ENCODE measurements at places on chromosomes 6 and 20.

GRCh38 chr6:129744201-129744879 is 34.4 kb upstream of the ARHGAP18 start:
- no peak for DNase-seq

DNA sequence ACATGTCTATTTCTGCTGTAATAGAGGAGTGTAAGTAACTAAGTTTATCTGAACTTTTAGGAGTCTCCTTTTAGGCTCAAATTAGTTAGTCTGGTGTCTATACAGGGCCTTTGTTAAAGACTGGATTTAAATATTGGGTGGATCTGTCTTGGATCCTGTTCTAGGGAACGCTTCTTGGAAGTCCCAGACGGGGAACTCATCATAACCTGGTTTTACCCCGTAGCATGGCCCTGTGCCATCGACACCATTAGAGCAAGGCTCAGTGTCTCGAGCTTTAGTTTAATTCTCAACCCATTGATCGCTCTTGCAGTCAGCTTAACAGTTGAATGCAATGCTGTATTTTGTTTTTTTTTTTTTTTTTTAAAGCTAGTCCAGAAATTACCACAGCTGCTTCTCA is 89.9 kb downstream of the CARMIL1 start:
- no peak for DNase-seq

DNA sequence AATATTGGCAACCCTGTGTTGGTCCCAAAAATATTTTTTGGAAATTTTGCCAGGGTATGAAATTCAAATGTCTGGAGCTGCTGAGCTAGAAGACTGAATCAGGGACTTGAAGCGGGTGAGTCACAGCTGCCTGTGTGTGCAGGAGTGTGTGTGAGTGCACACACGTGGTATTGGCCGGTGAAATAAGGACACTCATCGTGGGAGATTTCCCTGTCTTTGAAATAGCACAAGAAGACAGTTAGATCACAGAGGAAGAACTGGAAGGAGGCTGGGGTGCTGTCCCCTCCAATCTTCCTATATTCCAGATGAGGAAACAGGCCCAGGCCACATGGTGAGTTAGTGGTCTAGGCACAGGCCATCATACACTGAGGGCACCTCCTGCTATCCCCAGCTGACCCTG is 123.8 kb upstream of the MLN start:
- DNase-seq: peak; percentile 46

DNA sequence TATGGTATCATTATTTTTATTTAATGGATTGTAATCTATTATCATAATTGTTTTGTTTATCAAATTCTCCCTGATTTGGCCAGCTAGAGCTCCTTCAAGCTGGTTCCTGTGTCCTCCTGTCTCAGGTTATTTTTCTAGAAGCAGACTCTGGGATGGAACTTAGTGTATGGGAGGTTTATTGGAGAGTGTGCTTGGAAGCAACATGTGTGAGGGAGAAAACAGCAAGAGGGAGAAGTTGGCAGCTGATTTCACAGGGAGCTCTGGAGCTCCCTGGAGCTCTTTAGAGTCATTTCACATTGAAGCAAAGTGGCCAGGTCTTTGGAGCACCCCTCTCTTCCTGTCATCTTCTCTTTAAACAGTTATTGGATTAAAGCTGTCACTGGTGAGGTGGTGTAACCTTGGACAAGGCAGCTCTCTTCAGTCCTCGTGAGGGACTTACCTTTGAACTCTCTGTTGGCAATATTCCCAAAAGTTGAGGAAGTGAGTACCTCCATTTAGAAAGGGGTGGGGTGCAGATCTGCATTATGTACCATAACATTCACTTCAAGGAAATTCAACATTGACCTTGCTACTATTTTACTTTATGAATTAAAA is 103.6 kb downstream of the PHF3 start:
- DNase-seq: no peak

DNA sequence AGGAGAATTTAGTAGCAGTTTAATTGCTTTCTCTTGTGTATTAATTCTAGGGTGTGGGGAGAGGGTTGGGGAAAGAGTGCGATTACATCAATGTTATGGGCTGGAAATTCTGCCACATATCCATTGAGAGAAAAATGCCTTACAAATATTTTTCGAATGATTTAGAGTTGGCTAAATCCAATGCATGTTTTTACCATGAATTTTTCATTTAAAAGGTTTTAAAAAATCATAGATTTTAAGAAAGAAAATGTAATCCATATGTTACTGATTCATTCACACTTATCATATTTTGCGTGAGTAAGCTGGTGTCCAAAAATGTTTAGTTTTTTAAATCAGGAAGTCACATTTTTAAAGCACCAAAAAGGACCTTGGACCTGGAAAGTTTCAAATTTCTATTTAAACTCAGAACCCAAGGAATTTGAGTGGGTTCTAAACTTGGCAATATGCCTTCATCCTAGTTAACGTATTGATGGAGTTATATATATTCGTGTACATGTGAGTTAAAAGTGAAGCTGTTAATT is 627.4 kb upstream of the CITED2 start:
- no peak for DNase-seq

- DNase-seq: no peak
These were observed 435.5 kb upstream of the PLCB4 start for GRCh38 chr20:8633366-8633765.

DNA sequence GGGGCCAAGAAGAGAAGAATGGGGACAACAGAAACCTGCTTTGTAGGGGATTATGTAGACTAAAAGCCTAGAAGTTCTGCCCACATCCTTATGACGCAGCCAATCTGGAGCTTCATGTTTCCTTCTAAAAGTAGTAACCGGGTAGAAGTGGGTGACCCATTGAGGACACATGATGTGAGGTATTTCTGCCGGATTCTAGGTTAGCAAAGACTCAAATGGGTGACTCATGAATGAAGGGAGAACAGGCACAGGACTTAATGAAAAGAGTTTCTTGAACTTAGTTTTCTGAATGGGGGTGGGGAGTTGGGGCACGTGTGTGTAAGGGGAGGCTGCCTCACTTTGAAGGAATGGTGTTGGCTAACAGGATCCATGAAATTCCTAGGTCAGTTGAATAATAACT is 68.8 kb downstream of the CDS2 start:
- DNase-seq: no peak
